ENCODE measurements at places on chromosomes 2 and 18.

DNA sequence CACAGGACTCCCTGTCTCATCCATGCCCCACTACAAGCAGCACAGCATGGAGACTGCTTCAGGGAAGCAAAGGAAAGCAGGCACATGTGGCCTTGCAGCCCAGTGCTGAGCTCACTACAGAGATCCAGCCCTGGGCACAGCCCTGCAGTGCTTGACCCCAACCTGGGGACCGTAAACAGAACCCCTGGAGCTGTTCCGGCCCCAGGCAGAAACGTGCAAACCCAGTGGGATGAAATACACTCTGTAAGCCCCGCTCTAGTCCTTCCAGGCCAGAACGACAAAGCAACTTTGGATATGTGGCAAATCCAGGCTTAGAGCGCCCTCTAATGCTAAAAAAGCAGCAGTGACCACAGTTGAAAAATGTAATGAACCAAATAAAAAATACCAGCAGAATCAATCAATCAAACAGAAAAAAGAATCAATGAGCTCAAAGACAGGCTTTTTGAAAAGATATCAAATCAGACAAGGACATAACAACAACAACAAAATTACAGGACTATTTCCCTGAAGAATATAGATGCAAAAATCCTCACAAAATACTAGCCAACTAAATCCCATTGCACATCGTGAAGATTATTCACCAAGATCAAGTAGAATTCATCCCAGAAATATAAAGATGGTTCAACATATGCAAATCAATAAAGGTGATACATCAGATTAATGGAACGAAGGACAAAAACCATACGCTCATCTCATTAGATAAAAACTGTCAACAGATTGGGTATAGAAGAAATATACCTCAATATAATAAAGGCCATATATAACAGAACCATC lies 45.6 kb downstream of the ZNF519 start:
- peak; percentile 18 for DNase-seq

- DNase-seq: peak; percentile 45
Observed at GRCh38 chr2:25339791-25340180, 1.9 kb downstream of the DNMT3A start.

DNA sequence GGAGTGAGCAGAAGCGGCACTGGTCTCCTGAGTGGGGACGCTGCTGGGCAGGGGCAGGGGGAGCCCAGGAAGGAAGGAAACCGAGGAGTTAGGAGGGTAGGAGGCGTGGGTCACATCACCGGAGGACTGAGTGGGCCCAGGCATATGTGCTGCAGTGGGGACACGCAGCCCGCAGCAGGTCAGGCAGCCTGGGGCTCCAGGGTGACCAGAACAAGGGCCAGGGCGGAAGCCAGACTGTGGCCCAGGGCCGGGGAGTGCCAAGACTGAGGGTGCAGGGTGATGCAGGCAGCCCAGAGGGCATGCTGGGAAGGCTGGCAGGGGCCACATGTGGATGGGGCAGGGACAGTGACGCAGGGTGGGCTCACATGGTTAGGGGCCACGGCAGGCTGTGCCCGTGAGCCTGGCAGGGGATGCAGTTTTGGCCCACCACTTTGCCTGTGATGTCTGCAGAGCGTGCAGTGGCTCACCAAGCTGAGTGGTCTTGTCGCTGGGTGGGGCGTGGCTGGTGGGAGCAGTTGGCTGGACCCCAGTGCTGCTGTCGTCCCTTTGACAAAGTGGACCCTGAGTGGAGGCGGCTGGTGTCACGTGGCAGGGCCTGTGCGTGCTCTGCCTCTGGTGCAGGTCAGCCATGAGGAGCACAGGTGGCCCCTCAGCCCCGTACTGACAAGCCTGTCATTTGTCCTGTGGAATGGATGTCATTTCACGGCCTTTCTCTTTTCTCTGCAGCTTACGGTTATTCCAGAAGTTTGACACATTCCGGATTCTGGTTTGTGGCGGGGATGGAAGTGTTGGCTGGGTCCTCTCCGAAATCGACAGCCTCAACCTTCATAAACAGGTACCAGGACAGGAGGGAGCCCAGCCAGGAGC lies 87.1 kb downstream of the DGKD start:
- no peak for DNase-seq

DNA sequence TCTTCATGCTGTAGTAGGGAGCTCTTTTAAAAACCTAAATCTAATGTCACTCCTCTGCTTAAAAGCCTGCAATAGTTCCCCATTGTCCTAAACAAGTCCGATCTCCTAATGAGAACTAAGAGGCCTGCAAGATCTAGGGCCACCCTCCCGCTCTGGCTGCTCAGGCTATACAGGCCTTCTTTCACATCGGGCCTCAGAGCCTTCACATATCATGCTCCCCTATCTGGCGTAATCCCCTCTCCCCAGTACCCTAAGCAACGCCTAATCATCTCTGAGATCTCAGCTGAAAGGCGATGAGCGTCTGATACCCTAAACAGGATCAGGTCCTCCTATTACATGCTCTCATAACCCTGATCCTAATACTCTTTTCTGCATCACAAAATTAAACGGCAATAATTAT lies 1.9 kb downstream of the MAP4K3 start:
- no peak for DNase-seq

- DNase-seq: no peak
Observed at GRCh38 chr2:47501374-47502200, 98.6 kb downstream of the MSH2 start.

DNA sequence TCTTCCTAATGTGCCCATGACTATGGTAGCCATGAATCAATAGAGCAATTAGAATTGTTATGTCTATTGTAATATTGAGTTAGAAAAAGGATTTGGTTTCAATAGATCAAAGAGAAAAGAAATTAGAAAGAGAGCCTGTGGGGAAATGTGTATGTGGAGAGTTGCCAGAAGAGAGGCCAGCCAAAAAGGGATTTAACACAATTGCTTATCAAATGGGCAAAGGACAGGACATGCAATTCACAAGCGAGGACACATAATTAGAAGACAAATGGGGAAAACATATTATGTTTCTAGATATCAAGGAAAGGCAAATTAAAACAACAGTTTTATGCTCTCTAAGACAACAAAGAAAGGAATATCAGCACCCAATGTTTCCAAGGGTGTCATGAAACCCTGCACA lies 403.2 kb upstream of the KLHL29 start:
- DNase-seq: no peak
